ENCODE measurements at places on chromosomes 6 and 20.

DNA sequence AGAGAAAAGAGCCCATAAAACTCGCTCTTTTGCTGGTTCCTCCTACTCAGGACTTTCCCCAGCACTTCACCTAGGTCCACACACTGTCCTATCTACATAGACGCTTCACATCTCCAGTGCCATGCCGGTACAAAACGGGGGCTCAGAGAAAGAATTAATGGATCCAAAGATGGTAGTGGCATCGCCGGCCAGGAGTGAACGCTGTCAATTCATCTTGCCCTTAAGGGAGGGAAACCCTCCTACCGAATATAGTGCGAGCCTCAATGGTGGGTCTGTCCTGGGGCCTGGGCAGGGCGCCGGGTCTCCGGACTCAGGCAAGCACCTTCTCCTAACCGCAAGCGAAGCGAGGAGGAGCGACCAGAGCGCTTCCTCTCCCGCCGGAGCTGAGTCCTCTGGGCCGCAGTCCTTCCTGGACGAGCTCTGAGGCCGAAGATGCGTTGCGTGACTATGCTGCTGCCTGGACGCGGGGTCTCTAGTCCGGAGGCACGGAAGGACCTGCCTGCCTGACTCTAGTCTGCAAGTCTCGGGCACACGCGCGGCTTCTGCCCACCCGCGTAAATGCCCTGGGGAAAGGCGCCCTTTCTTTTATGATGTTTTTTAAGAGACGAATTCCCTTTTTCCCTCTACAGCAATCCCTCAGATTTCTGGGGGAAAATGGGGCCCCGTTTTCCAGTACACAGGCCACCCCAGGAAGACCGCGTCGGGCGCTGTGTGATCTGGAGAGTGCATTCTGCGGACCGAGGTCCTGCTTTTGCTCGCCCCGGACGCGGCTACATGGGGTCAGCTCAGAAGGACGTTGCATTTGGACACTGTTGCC lies 100.1 kb upstream of the PRDM1 start:
- no peak for DNase-seq

DNA sequence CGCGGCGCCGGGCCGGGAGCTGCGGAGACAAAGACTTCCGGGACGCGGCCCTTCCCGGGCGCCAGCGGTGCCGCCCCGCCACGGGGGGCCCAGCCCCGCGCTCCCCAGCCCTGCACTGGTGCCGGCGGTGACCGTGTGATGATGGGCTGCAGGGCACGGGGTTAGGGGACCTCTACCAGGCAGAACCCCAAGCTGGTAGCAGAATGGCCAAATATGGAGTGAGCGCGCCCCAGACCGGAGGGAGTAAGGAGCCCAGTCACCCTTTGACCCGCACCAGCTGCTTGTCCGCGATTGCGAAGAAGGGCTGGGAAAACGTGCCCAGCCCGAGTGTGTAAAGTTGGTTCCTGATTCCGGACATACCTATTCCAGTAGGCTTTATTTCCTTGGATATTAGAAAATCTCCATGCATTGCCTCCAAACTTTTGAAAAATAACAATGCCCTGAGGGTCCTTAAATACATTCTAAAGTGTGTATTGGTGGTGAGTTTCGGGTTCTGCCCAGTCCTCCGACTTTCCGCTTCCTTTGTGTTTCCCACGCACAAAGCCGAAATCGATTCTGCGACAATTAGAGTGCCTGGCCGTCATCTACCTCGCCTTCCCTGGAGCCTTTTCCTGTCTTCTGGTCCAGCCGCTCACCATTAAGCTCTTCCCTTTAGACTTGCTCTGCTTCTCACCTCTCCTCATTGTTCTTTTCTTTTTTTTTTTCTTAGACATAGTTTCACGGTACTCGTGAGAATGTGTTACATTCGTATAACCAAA lies 1.1 kb downstream of the ABRACL start:
- DNase-seq = no peak

GRCh38 chr6:40183902-40184301 lies 249.6 kb upstream of the MOCS1 start:
- DNase-seq = no peak

- no peak for DNase-seq
These were observed 77.1 kb downstream of the FARS2 start for GRCh38 chr6:5338177-5338960.

DNA sequence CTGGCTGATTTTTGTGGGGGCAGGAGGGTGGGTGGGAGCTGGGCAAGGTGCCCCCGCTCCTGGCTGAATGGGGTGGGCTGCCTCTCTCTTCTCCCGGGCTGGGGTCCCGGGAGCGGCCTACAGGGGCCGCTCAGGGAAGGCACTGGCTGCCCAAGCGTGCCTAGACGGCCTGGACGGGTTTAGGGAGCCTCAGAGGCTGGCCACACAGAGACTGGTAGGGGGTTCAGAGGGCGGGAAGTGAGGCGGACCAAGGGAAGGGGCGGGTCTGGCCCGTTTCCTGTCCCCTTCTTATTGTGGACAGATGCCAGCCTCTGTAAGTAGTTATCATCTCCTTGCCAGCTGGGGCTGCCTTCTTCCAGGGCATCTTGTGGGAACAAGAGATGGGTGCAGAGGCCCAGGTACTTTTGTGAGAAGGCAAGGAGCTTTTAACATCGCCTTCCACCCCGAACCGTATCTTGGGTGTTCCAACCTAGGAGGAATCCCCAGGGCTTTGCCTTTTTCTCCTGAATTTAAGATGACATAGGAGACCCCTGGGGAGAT lies 437 bp downstream of the CD40 start:
- peak; percentile 39 for DNase-seq

DNA sequence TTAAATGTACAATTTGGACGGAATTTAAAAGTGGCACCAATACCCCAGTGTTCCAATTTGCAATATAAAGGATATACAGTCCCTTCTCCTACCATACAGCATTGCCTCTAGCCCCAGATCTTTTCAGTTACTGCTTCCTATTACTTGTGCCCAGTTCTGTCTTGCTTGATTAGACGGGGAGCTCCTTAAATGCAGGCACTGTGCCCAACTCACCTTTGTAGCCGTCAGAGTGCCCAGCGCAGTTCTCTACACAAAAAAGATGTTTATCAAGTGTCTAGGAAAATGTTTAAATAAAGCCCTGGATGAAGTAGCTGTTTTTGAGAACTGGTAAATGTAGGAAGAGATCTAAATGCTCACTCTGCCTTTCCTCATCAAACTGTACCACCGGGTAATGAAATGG lies 7.6 kb downstream of the TAP2 start:
- DNase-seq = no peak

DNA sequence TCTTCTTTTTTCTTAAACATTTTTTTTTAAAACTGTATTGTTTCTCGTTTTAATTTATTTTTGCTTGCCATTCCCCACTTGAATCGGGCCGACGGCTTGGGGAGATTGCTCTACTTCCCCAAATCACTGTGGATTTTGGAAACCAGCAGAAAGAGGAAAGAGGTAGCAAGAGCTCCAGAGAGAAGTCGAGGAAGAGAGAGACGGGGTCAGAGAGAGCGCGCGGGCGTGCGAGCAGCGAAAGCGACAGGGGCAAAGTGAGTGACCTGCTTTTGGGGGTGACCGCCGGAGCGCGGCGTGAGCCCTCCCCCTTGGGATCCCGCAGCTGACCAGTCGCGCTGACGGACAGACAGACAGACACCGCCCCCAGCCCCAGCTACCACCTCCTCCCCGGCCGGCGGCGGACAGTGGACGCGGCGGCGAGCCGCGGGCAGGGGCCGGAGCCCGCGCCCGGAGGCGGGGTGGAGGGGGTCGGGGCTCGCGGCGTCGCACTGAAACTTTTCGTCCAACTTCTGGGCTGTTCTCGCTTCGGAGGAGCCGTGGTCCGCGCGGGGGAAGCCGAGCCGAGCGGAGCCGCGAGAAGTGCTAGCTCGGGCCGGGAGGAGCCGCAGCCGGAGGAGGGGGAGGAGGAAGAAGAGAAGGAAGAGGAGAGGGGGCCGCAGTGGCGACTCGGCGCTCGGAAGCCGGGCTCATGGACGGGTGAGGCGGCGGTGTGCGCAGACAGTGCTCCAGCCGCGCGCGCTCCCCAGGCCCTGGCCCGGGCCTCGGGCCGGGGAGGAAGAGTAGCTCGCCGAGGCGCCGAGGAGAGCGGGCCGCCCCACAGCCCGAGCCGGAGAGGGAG lies 580 bp downstream of the VEGFA start:
- DNase-seq = peak; percentile 8

DNA sequence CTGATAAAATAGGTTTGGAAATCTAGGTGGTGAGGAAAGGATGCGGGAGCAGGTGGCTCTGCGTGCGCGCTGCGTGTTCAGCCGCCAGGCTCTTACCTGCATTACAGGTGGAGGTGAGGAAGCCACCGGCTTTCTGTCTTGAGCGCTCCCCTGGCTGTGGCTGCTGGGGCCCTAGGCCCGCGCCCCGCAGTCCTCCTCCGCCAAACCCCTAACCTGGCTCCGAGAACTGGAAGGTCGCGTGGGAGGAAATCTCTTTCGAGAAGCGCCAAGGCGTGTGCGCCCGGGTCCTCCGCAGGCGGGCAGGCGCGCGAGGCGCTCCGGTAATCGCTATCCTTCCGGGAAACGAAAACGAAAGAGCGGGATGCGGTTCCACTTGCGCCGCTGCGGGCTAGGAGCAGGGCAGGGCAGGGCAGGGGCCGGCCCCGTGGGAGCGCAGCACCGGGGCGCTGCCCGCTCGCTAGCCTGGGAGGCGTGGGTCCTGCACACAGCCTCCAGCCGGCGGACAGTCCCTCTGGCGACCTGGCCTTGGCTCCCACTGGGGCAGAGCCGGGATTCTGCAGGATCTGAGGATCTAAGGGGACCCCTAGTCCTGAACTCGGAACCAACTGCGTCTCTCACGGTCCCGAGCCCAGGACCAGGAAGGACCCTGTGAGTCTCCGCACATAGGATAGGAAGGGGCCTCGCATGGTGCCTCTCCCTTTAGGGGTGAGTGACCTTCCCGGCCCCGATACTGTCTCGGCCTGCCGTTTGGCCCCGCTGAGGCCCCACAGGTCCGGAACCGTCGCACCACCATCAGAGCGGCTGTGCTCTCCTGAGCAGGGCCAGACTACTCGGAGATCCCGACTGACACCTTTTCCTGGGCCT lies at the start of gene ETV7:
ETV7 (minus strand) TSS at position 230 of the 864 bp plus-strand sequence; CDS start at position 102, 128 bp downstream.
- DNase-seq = peak; percentile 35

- DNase-seq = peak; percentile 51
These were observed 23.4 kb upstream of the SLCO4A1 start for GRCh38 chr20:62618611-62619529.

GRCh38 chr20:49484180-49485140 lies 2.0 kb upstream of the KCNB1 start:
- DNase-seq = peak; percentile 47

GRCh38 chr20:9919271-9920014 lies 80.6 kb upstream of the PAK5 start:
- no peak for DNase-seq

DNA sequence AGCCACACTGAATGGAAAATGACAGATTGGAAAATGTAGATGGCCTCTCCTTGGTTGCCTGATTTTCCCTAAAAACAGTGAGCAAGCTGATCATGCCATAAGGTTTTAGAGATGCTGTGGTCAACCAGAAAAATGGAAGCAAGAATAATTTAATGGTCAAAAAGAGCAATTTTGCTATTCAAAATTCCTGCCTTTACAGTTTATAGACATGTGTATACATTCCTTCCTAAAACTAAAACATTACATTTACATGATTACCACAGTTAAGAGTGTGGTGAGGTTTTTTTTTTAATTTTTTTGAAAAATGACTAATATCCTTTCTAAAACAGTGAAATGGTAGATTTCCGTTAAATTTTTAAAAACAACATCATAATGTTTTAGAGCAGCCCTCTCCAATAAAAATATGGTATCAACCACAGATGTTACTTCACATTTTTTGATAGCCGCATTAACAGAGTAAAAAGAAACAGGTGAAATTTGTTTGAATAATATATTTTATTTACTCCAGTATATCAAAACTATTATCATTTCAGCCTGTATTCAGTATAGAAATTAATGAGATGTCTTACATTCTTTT lies 407.0 kb upstream of the SOX4 start:
- no peak for DNase-seq

GRCh38 chr6:161407115-161407514 lies 133.3 kb upstream of the AGPAT4 start:
- no peak for DNase-seq

GRCh38 chr6:148134592-148134991 lies 208.0 kb upstream of the SASH1 start:
- DNase-seq = no peak

DNA sequence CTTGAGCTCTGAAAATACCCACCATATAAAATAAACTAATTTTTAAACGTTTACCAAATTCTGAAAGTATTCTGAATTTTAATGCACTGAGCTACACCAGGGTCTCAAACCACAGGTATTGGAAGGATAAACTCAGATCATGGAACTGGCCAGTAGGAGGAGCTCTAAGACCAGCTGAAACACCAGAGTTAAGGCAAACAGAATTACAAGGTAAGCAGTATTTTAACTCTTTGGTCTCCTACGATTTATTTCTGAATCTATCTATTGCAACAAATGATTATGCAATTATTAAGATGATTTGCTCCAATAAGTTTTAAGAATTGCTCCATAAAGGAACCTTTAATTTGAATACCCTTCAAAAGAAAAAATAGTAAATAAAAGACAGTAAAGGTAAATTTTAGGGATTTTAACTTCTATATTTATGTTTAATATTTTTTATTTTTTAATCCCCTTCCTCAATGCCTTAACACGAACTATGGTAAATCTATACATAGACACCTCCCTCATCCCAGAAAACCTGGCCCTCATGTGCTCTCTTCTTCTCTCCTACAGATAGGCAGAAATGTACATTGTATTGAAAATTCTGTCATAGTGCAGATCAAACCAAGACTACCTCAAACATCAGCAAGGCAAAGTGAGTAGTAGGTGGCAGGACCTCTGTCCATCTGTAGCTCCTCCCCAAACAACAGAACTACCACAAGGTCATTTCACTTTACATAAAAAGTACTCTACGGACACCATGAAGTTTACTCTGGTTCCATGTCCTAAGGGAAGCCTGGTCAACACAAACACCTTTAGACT lies 58.4 kb downstream of the SMLR1 start:
- peak; percentile 67 for DNase-seq

Data from CD4-positive, alpha-beta T cell treated with Interleukin-1 beta for 1 hour (primary cell).